ENCODE measurements at places on chromosomes 1 and 21. TPM values are rescaled to one million over a fixed set of nuclear protein-coding genes. Genes with fewer than 3 reads are reported as not detected.

GRCh38 chr1:24297187-24297851 lies 21.8 kb upstream of the GRHL3 start:
- DNase-seq: no peak

DNA sequence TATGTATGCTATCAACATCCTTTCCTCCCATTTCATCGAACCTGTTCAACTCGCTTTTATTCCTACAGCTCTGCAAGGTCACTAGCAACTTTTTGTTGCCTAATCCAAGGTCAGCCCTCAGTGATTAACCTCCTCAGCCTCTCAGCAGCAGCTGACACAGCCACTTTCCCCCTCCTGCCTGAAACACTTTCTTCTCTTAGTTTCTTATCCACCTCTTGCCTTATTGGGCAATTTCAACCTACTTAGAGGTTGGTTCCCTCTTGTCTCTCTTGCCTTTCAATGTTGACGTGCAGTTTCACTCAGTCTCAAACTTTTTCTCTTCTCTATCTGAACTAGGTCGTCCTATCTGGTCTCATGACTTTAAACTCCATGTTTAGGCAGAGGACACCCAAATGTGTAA lies 156.3 kb downstream of the C1orf94 start:
- DNase-seq: no peak

The MACO1 gene
- 37.4 TPM for total RNA-seq

DNA sequence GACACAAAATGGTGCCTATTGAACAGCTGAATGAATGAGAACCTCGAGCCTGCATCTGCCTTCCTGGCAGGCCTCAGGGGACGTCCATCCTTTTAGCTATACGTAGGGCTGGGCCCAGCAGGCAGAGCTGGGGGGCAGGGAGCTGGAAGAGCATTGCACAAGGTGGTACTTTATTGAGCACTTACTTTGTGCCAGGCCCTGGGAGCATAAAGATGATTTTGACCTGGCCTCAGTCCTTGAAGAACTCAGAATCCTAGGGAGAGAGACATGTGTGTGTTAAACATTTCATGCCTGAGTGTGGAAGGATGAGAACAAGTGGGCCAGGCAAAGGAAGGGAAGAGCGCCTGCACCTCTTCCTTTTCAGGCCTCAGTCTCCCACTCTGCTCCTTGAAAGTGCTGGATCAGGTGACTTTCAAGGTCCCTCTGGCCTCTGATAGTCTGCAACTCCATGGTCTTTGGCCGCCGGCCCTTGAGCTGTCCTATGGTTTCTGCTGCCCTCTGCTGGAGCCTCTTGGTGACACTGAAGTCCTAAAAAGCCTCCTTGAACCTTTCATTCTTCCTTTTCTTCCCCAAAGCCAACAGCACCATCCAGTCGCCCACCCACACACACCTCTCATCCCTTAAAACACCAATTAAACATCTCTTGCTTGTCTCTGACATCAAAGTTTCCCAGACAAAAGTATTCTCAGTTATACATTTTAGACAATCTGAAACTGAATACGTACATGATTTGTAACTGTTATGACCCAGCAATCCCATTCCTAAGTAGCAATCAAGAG lies 3.5 kb upstream of the PEAR1 start:
- DNase-seq: peak; percentile 41

- DNase-seq: no peak
Observed at GRCh38 chr1:40723196-40723955, 31.9 kb downstream of the NFYC start.

- no peak for DNase-seq
Observed at GRCh38 chr1:218281285-218281684, 3.8 kb upstream of the RRP15 start.

The TEX38 gene
- total RNA-seq: not detected

Data from astrocyte (in vitro differentiated cells and primary cell).